ENCODE measurements at places on chromosomes 4 and X. TPM values are rescaled to one million over a fixed set of nuclear protein-coding genes. Genes with fewer than 3 reads are reported as not detected.

Gene FAM53A
- total RNA-seq = 1.7 TPM

Gene F11
- total RNA-seq = 0.62 TPM

Gene USP38
- 31.4 TPM for total RNA-seq

Gene LANCL3
- 0.51 TPM for total RNA-seq

Measured in tongue (tissue), 3 donors.